ENCODE measurements at places on chromosomes 5 and 9.

GRCh38 chr5:164332349-164333196, 827.2 kb downstream of the MAT2B start:
- DNase-seq, result no peak

- no peak for DNase-seq
These were observed 71.0 kb downstream of the MED10 start for GRCh38 chr5:6307304-6307703.

- DNase-seq, result no peak
These were observed 32.0 kb downstream of the PAM start for GRCh38 chr5:102787134-102787533.

DNA sequence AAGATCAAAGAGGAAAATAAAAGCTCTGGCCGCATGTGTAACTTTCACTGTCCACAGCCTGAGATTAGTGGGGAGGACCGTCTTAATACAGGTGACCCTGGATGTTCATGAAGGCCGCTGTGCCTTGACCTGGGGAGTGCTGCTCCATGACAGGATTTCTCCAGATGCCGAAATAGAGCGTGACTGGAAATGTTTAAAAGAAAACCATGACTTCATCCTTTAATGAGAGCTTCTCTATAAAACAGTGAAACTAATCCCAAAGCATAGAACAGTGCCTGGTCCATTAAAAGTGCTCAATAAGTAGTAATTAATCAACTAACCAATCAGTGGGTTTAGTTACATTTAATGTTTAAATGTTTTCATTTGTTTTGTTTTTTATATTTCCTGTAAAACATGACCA, 62.7 kb downstream of the ERAP1 start:
- no peak for DNase-seq

DNA sequence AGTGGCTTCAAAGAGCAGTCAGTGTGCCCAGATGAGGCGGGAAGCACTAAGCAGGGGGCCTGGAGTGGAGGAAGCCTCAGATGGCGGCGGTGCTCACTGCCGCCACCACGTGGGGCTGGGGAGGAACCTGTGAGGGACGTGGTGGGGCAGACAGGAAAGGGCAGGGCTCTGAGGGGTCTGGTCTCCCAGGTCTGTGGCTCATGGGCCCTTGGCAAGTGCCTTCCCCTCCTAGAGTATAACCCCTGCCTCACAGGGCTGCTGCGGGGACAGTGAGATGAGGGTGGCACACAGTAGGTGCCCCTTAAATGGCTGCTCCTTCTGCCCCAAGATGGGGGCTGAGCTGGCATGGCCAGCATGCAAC, 26.6 kb downstream of the NR5A1 start:
- no peak for DNase-seq

DNA sequence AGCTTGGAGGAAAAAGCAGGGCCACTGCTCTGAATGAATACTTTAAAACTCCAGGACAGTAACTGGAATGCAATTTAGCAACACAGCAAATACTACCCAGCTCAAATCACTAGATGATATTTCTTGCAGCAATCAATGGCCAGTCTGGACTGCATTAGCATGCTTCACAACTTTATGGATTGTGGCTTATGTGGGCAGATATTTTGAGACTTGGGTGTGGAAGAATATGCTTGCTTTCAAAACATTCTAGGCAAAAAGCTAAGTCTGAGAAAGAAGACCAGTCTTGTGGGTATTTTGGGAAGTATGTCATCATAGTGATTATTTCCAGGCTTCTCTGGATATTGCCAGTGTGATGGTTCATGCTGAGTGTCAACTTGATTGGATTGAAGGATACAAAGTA, 3.1 kb downstream of the RANBP3L start:
- DNase-seq, result no peak

GRCh38 chr5:135976216-135976615, 21.4 kb upstream of the LECT2 start:
- no peak for DNase-seq

DNA sequence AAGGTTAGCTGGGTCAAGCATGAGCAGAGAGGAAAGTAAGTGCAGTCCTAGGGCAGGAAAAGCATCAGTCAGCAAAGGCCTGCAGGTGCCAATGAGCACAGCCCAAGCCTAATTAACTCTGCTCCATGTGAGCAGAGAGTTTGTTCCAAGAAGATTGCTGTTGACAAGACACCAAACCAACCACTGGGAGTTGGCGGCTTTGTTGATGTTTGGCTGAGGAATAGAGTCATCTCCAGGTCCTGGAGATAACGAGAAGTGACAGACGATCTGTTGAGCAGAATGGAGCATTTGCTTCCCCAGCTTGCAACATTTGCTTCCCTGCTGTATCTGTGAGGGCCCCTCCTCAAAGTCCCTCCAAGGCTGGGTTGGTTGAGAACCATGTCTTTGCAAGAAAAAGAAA, 68.2 kb downstream of the FAM114A2 start:
- no peak for DNase-seq

GRCh38 chr9:138117836-138118235, 240.3 kb downstream of the CACNA1B start:
- no peak for DNase-seq

GRCh38 chr9:123763910-123764588, 165.9 kb downstream of the DENND1A start:
- no peak for DNase-seq

- no peak for DNase-seq
These were observed 155.0 kb upstream of the TSLP start for GRCh38 chr5:110916381-110917049.

DNA sequence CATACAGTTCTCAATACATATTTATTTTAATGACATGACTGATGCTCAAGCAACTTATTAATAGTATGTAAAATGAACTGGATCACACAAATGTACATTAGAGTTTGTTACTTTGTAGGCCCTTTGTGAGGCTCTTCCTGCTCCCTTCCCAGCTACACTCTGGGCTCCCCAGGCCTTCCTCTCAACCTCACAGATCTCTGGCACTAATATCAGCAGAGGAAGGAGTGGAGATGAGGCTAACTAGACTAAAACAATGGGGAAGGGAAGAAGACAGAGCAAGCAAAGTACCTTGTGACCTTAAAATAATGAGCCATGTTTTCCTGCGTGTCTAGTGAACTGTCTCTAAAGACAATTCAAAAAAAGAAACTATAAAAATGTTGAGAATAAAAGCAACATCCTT, 30.3 kb upstream of the TEK start:
- no peak for DNase-seq

DNA sequence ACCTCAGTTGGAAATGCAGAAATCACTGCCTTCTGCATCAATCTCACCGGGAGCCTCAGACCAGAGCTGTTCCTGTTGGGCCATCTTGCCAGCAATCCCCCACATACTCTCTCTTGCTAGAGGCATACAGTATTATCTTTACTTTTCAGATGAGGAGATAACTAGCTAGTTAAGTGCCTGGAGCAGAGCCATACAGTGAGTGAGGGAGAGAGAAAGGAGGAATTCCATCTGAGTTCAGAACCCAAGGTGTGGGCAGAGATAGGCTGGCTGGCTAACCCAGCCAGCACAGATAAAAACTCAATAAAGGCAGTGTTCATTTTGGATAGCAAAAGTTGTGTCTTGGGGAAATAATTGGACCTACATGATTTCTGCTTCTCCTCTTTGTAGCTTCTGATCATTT, 268.0 kb upstream of the KIF2A start:
- DNase-seq, result no peak

- DNase-seq, result no peak
These were observed 16.7 kb upstream of the TAF11L2 start for GRCh38 chr5:17481378-17481777.

DNA sequence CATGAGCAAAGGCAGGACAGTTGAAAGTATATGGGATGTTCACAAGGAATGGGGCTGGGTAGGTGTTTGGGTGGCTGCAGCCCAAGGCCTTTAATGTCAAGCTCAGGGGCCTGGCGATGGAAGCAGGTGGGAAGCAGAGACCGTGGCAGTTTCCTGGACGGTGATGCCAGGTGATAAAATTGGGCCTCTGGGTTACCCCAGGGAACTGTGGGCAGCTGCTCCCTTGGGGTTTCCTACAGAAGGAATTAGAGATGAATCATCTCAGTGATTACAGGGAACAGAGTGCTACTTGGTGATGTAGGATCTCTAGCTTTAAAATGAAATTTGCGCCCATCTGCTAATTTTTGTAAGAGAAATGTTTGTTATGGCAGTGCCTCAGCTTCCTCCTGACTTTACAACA, 39.2 kb downstream of the TSTD2 start:
- no peak for DNase-seq

- no peak for DNase-seq
These were observed 38.8 kb upstream of the FBXW11 start for GRCh38 chr5:172045315-172045632.

- DNase-seq, result no peak
These were observed 90.8 kb upstream of the EGFLAM start for GRCh38 chr5:38167562-38167996.

GRCh38 chr5:93622240-93622885, 39.3 kb downstream of the NR2F1 start:
- DNase-seq, result peak; percentile 9

GRCh38 chr9:137116027-137116507, 1.5 kb upstream of the DPP7 start:
- DNase-seq, result no peak

GRCh38 chr5:15664961-15665360, 165.0 kb downstream of the FBXL7 start:
- DNase-seq, result no peak

DNA sequence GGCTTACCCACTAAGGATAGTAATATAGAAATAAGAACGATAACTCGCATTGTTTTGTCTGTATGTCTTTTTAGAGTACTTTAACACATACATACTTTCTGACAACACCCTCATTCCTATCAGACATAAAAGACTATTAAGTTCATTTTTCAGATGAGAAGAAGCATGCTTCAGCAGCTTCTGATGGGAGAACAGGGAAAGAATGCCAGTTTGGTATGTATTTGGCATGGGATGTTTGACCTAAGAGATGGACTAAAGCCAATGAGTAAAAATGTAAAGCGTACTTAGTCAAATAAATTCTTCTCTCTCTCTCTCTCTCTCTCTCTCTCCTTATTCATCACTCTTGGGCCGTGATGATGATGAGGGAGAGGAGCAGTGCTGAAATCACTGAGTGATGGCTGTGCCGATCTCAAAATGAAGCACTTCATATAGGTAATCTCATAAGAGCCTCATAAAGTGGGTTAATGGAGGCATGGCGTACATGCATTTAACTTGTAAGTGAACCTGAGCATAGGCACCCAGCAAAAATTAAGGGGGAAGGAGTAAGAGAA, 71.5 kb downstream of the SLIT3 start:
- DNase-seq, result no peak

DNA sequence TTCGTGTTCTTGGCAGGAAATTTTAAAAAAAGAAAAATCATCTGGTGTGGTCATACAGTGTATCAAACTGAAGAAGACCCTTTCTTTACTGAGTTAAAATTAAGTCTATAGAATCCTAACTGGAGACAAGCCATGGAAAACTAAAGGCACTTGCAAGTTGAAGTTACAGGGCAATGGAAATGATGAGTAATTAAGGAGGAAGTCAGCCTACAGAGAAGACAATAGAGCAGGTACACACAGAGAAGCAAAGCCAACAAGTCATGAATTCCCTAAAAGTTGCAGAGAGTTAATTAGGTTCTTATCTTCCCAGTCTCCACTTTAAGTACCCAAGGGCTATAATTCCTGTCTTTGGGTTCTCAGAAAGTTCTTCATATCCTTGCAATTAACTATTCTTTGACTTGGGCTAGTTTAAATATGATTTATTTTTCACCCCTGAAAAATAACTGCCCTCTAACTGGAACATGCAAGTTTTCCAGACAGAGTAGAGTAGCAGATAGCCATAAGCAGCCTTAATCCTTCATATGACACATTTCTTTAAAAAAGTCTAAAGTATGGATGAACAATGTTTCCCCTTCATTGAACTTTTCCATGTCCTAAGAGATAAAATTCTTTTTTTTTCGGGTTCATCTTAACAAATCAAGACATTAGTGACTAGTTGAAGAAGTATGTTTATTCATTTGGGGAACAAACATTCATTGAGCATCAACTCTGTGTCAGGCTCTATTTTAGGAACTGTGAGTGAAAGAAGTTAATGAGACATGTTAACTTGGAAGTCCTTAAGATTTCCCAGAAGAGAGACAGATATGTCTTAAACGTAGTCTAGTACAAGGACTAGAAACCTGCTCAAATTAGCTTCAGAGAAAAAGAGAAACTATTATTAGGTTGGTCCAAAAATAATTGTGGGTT, 5.2 kb upstream of the ITGA2 start:
- no peak for DNase-seq

GRCh38 chr5:163566678-163567077, 61.3 kb downstream of the MAT2B start:
- no peak for DNase-seq

GRCh38 chr5:5736007-5736406, 313.5 kb downstream of the ICE1 start:
- no peak for DNase-seq

DNA sequence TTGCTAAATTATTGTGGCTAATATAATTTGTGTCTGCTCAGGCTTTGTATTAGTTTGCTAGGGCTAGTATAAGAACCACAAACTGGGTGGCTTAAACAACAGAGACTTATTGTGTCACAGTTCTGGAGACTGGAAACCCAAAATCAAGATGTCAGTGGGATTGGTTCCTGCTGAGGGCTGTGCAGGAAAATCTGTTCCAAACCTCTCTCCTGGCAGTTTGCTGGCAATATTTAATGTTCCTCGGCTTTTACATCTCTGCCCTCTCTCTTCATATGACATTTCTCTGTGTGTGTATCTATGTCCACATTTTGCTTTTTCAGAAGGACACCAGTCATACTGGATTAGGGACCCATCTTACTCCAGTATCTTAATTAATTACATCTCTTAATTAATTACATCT, 498.8 kb upstream of the CD180 start:
- no peak for DNase-seq

GRCh38 chr9:94135222-94135621, 51.0 kb downstream of the PTPDC1 start:
- no peak for DNase-seq

DNA sequence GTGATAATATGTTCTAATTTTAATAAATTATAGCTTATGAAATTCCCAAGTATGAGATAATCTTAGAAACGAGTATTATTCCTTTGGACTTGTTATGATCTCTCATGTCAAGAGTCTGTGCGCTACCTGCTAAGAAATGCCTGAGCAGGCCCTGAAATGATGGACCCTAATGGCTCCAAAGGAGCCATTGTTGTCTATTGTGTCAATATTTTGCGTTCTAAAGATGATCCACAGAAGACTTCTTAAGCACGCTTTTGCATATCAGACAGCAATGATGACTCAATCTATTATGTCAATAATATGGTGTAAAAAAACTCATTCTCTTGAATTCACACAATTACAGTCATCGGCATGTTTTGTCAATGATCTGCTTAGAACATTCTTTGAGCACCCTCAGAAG, 306.1 kb downstream of the KIAA0825 start:
- DNase-seq, result no peak

Measured in hippocampal formation (tissue), 2 donors.